ENCODE measurements at places on chromosomes 2 and 18. TPM values are rescaled to one million over a fixed set of nuclear protein-coding genes. Genes with fewer than 3 reads are reported as not detected.

NT5DC4 gene
- not detected for total RNA-seq

TMBIM1 gene
- 229 TPM for total RNA-seq

ANKRD23 gene
- 1.3 TPM for total RNA-seq

POTEC gene
- total RNA-seq, result not detected

NT5C1B gene
- total RNA-seq, result not detected

HOXD13 gene
- total RNA-seq, result not detected

SPC25 gene
- total RNA-seq, result 7.6 TPM

CEP68 gene
- 5.4 TPM for total RNA-seq

METAP1D gene
- total RNA-seq, result 5.6 TPM

LAMA1 gene
- total RNA-seq, result 12.5 TPM

PSMD1 gene
- total RNA-seq, result 130 TPM

TMEFF2 gene
- not detected for total RNA-seq

ZRANB3 gene
- total RNA-seq, result 4.6 TPM

TBR1 gene
- total RNA-seq, result under 0.01 TPM

CREB1 gene
- 27.8 TPM for total RNA-seq

GAD1 gene
- total RNA-seq, result 0.22 TPM

FEV gene
- not detected for total RNA-seq

NR4A2 gene
- total RNA-seq, result 0.57 TPM

SUCLG1 gene
- total RNA-seq, result 31.7 TPM

SLC4A3 gene
- 2.6 TPM for total RNA-seq

TFPI gene
- total RNA-seq, result 239 TPM

CRYGD gene
- not detected for total RNA-seq

CUL3 gene
- total RNA-seq, result 58.3 TPM

SAG gene
- not detected for total RNA-seq

EFHD1 gene
- 0.14 TPM for total RNA-seq

HOXD4 gene
- total RNA-seq, result 1.4 TPM

EPG5 gene
- total RNA-seq, result 54.5 TPM

XDH gene
- 2.0 TPM for total RNA-seq

IL36RN gene
- total RNA-seq, result under 0.01 TPM

IGFBP2 gene
- 35.0 TPM for total RNA-seq

SIGLEC15 gene
- 1.1 TPM for total RNA-seq

SRD5A2 gene
- not detected for total RNA-seq

LINC00305 gene
- not detected for total RNA-seq

DSG2 gene
- total RNA-seq, result 12.5 TPM

DUSP11 gene
- 24.9 TPM for total RNA-seq

ADCY3 gene
- total RNA-seq, result 60.0 TPM

PLB1 gene
- 2.4 TPM for total RNA-seq

ARL4C gene
- total RNA-seq, result 40.7 TPM

AGXT gene
- not detected for total RNA-seq

CROCC2 gene
- not detected for total RNA-seq

IL1A gene
- 48.6 TPM for total RNA-seq

STK17B gene
- 30.9 TPM for total RNA-seq

C1QL2 gene
- not detected for total RNA-seq

RSAD2 gene
- 0.43 TPM for total RNA-seq

DSG1 gene
- not detected for total RNA-seq

FRZB gene
- 0.14 TPM for total RNA-seq

BOK gene
- total RNA-seq, result 37.4 TPM

CABYR gene
- 2.9 TPM for total RNA-seq

VWA3B gene
- not detected for total RNA-seq

M1AP gene
- not detected for total RNA-seq

PIKFYVE gene
- total RNA-seq, result 37.0 TPM

CHRNG gene
- total RNA-seq, result not detected

CHRND gene
- total RNA-seq, result not detected

BOLL gene
- total RNA-seq, result not detected

TEKT4 gene
- not detected for total RNA-seq

Data from placental pericyte (primary cell).